Myocyte (in vitro differentiated cells): ENCODE measurements at places on chromosomes 2 and 18. TPM values are rescaled to one million over a fixed set of nuclear protein-coding genes. Genes with fewer than 3 reads are reported as not detected.

GRCh38 chr2:219423652-219424377 is 5.6 kb downstream of the DES start:
- peak; percentile 40 for DNase-seq

The SIX2 gene
- 62.3 and 68.8 TPM in 2 replicates for total RNA-seq

- no peak for DNase-seq
Measured at GRCh38 chr18:42176599-42176998, 221.6 kb downstream of the PIK3C3 start.

DNA sequence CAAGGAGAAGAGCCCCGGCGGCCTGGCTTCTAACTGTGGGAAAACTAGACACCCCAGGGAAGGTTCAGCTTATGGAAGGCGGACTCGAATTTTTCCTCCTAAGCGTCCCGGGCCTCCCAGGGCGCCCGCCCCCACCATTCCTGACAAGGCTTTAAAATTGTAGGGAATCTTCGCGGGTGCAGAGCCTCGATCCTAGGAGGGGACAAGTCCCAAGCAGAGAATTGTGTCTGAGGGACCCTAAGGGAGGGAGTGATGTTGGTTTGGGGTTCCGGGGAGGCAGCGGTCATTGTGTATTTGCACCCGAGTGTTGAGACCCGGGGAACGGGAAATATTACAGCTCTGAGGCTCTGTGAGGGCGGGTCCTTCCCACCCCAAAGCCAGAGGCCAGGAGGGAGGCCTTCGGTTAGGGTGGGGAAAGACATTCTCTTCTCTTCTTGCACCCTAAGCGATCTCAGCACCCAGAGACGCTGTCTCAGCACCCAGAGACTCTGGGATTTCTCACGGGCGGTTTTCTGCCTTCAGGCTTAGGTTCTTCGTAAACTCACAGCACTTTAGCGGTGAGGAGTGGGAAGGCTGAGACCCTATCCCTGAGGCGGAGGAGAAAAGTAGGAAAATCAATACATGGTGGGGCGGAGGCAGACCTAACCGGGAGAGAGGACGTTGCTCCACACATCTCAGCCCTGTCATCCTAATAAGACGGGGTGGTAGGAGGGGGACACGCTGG is 7.6 kb downstream of the OSR1 start:
- DNase-seq: no peak

GRCh38 chr2:96575785-96576456 is 39.4 kb downstream of the ARID5A start:
- DNase-seq: no peak

DNA sequence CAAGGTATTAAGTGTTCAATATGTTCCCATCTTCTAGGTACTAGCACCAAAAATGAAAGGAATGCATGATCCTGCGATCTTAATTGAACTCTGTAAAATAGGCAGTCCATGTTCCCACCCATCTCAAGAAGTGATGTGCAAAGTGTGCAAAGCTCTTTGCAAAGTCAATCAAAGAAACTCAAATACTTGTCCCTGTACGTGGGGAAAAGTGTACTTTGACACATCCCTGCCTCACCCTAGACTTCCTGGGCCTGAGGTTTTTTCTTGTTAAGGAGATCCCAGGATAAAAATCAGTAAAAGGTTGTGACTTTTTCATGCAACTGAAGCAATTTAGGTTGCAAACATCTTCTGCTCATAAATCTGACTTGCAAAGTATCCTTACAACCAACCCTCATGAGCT is 25.3 kb downstream of the HNRNPA3 start:
- no peak for DNase-seq

The TEX44 gene
- total RNA-seq: not detected in 2 replicates

The HMSD gene
- total RNA-seq: not detected in 2 replicates

DNA sequence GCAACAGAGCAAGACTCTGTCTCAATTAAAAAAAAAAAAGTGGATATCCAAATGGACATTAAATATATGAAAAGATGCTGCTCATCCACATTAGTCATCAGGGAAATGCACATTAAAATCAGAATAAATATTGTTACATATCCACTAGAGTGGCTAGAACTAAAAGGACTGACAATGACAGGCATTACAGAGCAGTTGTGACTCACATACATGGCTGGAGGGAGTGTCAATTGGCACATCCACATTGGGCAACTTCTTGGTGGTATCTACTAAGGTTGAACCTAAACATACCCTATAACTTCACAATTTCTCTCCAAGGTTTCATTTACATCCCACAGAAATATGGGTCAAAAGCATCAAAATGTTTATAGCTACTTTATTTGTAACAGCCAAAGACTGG is 14.0 kb upstream of the DNER start:
- no peak for DNase-seq

DNA sequence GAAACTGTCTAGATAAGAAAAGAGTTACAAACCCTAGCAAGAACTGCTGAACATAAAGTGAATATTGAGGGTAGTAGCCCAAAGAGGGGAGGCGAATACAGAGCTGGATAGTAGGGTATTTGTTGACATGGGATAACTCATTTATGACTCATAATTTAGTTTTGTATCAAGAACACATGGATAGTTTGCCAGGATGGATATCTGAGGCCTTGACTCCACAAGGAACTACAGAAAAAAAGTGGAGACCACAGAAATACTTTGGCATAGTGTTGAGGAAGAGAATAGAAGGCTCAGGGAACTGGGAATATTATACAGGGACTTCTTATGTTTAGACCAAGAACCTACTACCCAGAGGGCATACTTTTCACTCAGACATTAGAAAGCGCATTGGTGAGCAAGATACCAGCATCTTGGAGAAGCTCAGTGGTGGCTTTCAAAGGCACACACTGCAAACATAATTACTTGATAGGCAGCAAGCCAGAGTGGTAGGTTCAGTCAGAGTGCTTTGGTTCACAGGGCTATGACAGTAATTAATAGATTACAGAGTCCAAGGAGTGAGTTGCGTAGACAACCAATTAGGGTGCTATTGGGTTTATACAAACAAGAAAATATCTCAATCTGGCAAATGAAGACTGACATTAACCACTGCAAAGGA is 51.9 kb upstream of the ZBTB7C start:
- DNase-seq: no peak

DNA sequence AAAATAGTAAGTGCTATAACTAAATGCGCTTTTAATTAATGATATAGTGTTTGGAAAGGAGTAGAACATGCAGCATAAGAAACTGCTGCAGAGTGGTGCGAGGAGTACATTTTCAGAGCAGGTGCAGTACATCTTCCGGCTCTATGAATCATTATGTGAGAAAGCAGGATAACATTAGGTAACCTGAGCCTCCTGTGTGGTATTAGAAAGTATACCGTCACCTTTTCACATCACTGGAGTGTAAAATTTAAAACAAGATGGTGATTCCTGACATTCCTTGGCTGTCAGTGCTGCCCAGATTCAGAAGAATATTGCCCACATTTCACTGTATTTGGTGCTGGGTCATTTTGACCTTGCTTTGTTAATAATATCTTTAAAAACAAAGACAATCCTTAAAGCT is 7.8 kb upstream of the DYNC2LI1 start:
- peak; percentile 2 for DNase-seq

The SLC5A7 gene
- not detected in 2 replicates for total RNA-seq

The MC2R gene
- not detected in 2 replicates for total RNA-seq

The CNRIP1 gene
- total RNA-seq: 5.4 and 7.6 TPM in 2 replicates

DNA sequence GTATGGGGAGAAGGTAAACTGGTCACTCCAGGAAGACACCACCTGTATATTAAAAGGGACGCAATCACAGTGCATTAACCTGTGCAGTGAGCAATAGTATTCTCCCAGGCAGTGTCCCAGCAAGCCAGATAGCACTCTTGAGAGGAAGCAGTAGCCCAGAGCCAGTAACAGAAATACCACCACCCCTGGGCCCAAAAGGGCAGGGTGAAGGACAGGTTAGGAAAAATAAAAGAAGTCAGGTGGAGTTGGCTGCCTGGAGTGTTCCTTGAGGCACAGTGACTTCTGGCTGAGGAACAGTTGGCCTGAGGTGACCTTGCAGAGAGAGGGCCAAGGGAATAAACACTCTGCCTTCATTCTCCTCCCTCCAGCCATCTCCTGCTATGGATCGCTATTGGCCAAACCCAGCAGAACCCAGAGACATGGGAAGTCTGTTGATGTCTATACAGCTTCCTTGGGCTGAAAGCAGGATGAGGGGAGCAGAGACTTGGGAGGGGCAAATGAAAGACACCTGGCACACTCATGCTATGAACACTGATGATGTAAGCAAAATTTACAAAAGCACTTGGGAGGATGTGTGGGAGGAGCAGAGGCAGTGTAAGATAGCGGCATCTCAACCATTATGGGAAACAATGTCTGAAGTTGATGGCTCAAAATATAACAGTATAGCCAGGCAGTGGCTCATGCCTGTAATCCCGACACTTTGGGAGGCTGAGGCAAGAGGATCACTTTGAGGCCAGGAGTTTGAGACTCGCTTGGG is 7.5 kb downstream of the C18orf32 start:
- DNase-seq: no peak

- DNase-seq: no peak
Measured at GRCh38 chr2:71816815-71817214, 330.8 kb downstream of the CYP26B1 start.

GRCh38 chr2:223560749-223561435 is 41.3 kb downstream of the SCG2 start:
- no peak for DNase-seq

DNA sequence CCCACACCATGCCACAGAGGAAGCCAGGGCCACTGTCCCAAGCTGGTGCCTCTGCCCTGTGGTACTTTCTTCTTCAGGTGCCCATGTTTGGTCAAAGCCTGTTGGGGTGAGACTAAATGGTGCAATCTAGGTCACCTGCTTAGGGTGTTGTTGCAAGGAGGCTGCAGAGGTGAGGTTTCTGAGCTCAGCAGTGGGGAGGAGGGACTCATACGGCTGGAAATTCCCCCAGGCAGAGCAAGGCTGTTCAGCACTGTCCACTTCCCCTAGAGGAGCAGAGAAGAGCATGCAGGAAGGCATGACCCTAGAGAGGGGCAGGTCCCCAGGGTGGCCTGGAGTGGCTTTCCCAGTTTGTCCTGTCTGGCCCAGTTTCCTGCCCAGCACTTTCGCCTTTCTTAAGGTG is 211.0 kb downstream of the HAUS1 start:
- no peak for DNase-seq

DNA sequence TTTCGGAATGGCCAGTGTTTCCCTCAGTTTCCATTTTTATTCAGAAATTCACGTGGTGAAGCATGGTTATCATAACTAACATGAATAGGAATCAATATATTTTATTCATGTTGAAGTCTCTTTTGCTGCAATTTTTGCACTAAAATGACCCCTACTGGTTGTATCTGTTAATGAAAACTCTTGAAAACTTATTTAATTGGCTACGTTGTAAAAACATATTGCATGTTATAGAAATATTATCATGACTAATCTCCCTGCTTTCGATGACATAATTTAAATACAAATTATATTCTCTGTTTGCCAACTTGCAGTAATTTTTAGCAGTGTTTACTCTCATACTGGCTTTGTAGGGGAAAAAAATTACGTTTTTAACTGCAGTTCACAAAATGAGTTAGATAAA is 3.5 kb downstream of the CRIM1 start:
- no peak for DNase-seq

The CFAP210 gene
- not detected in 2 replicates for total RNA-seq
